ENCODE measurements at places on chromosomes 6 and 20. TPM values are rescaled to one million over a fixed set of nuclear protein-coding genes. Genes with fewer than 3 reads are reported as not detected.

PRDM1 gene
- total RNA-seq = 0.45 TPM

HTR1E gene
- 0.54 TPM for total RNA-seq

DDX39B gene
- total RNA-seq = 245 TPM

SNHG17 gene
- 6.1 TPM for total RNA-seq

HSD17B8 gene
- 2.4 TPM for total RNA-seq

RNF144B gene
- total RNA-seq = 3.3 TPM

TRIM10 gene
- 0.36 TPM for total RNA-seq

EEF1E1 gene
- 32.4 TPM for total RNA-seq

SLC24A3 gene
- 15.7 TPM for total RNA-seq

RIPPLY2 gene
- total RNA-seq = 8.0 TPM

RFX6 gene
- not detected for total RNA-seq

ARMC2 gene
- 22.7 TPM for total RNA-seq

EXOC2 gene
- total RNA-seq = 44.4 TPM

CST2 gene
- total RNA-seq = not detected

AK9 gene
- total RNA-seq = 30.1 TPM

NTSR1 gene
- total RNA-seq = 1.8 TPM

COX4I2 gene
- not detected for total RNA-seq
